DMS 273 treated with DMSO at 0.1 percent for 48 hours (cell line): ENCODE measurements at places on chromosomes 6 and 20.

DNA sequence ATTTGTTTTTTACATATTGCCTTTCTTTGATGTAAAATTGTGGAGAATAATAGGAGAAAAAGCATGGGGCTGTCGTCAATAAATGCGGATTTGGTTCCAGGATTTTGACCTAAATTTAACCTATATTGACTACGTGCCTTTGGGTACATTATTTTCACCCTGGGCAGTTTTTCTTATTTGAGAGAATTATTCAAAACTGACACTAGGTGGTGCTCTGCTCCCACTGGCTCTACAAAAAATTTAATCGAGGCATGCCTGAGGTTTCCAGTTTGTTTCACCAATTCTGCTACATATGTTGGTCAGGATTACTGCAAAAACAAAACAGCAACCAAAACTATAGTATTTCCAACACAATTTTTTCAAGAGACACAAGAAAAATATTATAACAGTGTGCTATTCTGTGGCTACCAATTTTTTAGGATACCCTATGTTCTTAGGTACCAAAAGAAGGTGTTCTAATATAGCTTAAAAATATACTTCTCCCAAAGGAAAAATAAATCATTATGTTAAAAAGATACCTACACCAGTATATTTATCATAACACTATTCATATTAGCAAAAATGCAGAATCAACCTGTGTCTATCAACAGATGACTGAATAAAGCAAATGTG is 48.6 kb upstream of the FABP7 start:
- DNase-seq, result no peak

DNA sequence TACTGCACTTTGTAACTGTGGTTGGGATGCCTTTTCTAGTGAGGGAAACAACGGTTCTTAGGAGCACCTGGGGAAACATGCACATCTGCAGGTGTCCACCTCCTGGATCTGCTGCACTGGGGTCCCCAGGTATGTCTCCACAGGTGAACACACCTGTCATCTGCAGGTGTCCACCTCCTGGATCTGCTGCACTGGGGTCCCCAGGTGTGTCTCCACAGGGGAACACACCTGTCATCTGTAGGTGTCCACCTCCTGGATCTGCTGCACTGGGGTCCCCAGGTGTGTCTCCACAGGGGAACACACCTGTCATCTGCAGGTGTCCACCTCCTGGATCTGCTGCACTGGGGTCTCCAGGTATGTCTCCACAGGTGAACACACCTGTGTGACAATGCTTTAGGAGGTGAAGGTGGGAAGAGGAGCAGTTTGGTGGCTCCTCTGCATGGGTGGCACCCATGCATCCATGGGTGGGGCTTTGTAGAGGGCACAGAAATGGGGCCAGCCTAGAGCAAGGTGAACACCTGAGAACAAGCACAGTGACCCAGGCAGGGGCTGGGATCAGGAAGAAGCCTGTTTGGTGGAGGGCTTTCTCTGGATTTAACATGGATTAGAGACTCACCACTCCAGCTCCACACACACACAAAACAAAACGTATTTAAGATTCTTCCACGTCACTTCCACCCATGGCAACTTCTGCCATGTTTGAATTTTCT is 206.0 kb upstream of the CDH4 start:
- DNase-seq, result no peak

- no peak for DNase-seq
Measured at GRCh38 chr20:62355516-62355877, 11.6 kb downstream of the LAMA5 start.

- DNase-seq, result no peak
Measured at GRCh38 chr6:85124472-85125354, 325.2 kb upstream of the NT5E start.

DNA sequence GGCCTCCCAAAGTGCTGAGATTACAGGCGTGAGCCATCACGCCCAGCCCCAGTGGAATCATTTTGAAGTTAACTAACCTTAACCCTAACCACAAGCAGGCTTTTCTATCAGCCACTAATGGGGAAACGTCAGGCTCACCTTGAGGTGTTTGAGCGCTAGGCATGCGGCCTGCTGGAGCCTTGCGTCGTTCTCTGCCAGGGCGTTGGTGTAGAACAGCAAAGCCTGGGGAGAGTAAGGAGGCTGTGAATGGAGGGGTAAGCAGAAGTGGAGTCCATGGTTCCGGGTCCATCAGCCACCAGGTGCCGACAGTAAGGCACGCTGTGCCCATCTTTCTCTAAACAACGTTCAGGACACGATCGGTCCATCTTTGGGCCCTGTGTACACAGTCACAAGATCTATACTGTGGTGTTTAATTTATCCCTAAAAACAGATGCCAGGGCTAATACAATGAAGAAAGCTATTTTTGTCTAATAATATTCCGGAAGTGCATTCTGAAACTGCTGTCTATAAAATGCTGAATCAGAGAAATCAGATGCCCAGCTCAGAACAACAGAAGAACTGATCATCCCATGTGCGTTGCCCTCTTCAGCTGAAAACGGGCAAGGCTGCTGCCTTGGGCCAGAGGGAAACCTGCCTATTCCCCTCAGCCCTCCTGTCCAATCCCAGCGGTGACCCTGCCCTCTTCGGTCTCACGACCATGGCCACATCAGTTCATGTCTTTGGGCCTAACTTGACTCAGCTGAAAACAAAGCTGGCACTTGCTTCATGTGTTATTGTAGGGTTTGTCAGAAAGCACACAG is 79.6 kb downstream of the PTPN1 start:
- no peak for DNase-seq

DNA sequence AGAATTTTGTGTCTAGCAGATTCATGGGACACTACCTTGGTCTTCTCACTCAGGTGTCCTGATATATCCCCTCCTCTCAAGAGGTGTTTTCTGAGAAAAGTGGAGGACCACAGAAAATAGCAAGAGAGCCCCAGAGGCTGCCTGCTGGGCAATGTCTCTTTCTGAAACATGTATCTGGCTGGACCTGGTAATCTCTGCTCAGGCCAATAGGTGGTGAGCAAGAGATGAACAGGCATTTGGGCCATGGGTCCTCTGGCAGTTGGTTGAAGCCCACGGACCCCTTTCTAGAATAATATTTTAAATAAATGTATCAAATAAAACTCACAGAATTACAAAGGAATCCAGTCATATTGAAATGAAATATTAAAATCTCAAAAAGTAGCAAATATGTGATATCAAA is 8.8 kb upstream of the THBD start:
- DNase-seq, result no peak

GRCh38 chr6:97437087-97437486 is 154.1 kb upstream of the MMS22L start:
- no peak for DNase-seq

- DNase-seq, result no peak
Measured at GRCh38 chr20:59770270-59770669, 163.2 kb downstream of the SYCP2 start.

- DNase-seq, result no peak
Measured at GRCh38 chr6:134061440-134061839, 9.0 kb upstream of the SLC2A12 start.
